ENCODE measurements at places on chromosomes 2 and 18.
A peak's percentile ranks its signal among the peaks of the same experiment; 100 is the strongest.

GRCh38 chr2:641164-641871 is 35.9 kb downstream of the TMEM18 start:
- DNase-seq: no peak

- DNase-seq: no peak
Observed at GRCh38 chr2:102083393-102083703, 59.2 kb upstream of the IL1R1 start.

GRCh38 chr2:170098626-170099312 is 79.2 kb upstream of the MYO3B start:
- DNase-seq: no peak

GRCh38 chr2:109423556-109424359 is 190.0 kb downstream of the SEPTIN10 start:
- DNase-seq: no peak

- DNase-seq: no peak
Observed at GRCh38 chr2:24233321-24233720, 58.5 kb downstream of the FAM228A start.

DNA sequence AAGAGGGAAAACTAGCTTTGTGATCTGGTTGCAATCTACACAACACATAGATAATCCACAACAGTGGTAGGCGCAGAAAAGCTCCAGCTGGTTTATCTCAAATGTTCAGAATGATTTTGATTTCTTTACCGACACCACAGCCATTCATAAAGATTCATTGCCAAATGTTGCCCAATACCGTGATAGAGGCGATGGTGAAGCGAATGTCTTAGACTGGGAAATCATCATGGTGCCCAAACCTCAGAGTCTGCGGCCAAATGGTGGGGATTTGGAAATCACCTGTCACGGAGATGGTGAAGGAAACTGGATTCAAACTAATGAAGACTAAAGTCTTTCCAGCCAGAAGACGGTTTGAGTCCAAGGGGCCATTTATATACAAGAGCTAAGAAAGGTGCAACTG is 48.5 kb upstream of the CCDC150 start:
- DNase-seq: no peak

- no peak for DNase-seq
Observed at GRCh38 chr2:238946318-238947242, 98.7 kb downstream of the TWIST2 start.

DNA sequence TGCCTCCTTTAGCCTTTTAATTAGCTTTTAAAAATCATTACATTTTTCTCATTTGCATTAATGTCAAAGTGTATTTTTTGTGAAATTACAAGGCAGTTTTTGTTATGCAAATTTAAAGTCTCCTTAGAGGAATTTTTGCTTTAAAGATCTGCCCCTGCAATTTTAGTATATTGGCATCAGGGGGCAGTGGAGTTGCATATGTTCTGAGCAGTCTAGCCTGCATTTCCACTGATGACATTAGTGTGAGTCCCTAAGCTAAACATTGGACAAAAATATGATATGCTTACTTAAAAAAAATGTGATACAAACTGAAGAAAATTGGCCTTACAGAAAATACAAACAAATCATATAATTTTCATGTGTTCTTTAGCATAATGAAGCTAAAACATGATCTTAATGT is 426.5 kb downstream of the SLC4A3 start:
- DNase-seq: no peak

DNA sequence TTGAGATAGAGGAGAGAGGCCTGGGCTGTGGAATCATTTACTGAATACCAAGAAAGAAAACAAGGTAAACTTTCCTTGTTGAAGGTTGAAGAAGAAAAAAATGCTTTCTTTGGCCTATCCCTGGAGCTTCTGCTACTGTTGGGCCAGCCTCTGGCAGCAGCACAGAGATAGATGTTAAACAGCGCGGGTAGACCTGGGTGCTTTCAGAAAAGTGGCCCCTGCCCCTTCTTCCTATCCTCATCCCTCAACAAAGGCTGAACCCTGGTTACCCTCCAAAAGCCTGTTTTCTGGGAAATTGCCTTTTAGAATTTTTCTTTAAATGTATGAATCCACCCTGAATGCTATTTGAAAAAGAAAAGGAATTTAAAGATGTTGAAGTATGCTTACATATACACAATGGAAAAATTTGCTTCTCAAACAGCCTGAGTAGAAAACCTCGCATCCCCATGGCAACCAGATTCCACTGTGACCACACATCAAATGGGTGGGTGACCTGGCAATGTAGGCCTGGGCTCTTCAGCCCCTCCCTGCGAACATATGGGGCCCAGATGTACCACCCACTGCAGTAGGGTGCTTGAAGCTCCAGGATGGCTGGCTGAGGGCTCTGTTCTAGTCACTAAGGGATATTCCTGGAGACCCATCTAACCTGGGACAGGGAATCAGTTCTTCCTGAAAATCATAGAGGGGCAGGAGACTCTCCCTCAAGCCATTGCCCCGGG is 23.4 kb upstream of the CHRNA1 start:
- DNase-seq: peak; percentile 38

GRCh38 chr2:228602288-228602687 is 420.8 kb upstream of the SPHKAP start:
- no peak for DNase-seq

DNA sequence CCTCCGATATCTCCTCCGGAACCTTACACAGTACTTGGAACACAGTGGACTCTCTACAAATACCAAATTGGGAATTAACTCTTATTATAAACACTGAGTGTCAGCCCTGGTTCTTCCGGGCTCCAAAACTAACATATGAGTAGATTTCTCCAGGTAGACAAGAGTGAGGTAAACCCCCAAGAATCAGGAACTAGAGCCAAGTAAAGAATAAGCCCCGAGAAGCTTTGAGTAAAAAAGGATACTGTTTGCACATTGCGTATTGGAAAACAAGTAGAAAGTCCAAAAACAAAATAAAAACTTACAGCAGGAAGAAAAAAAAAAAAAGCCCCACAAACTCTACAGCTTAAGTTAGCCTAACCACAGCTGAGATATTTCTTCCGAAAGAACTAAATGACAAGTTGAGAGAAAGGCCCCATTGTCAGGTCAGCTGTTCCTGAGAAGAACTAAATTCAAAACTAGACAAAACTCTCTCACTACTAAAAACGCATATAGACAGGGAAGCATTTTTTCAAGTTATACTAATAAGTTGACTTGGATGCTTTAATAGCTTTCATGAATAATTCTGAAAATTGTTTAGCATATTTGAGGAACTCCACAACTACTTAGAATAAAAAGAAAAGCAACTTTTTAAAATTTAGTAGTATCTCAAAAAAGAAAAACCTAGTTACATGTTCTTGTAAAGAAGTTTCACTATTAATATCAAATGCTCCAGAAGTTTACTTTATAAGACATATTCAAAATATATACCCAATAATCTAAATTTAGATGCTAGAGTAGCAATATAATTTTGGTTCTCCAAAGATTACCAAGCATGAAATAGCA is 4.3 kb upstream of the HAAO start:
- no peak for DNase-seq

GRCh38 chr18:48589797-48590519 is 51.1 kb downstream of the CTIF start:
- DNase-seq: no peak

DNA sequence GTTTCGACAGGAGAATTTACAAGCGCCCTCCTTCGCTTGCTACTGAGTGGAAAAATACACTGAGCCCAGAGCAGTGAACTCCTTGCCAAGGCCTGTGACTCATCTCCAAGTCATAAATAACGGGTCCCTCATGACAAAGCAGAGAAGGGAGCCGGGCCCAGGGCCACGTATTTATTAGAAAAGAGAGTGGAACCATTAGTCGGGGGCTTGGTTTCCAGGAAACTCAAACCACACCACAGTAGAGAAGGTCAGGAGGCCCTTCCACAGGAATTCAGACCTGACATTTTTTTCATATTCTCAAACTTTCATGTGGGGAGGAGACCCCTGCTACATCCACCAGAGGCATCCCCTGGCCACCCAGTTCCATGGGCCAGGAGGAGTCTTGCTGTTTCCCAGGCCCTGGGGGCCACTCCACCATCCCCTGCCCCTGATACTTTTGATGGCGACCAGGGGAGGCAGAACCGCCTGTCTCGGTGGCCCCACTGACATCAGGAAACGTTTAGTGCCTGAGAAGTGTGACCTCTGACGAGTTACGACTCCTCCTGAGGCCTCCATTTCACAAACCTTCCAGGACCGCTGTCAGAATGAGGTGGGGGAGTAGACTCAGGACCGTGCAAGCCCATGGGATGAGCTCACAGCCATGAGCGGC is 289.7 kb downstream of the DYSF start:
- DNase-seq: no peak

DNA sequence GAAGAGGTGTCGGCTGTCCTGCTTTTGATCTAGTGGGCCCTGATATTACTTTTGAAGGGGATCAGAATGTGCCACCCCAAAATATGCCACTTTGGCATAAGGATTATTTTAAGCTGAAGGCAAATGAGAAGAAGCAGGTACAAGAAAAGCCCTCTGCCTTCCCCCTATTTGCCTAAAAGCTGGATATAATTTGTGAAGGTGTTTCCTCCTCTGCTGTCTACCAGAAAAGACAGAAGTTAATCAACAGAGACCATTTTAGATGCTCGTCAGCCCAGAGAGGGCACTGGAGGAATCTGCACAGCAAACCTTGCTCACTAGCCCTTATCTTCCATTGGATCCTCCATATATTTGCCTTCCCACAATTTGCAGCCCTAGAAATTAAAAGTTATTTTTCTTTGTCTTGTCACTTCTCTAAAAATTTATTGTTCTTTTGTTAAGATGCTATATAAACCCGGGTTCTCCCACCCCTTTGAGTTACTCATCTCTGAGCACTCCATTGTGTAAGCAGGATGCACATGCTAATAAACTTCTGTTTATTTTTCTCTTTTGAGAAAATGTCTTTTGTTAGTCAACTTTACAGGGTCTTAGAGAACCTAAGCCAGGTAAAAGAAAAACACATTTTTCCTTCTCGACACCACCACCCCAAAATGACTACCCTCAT is 163.2 kb upstream of the SLC1A4 start:
- no peak for DNase-seq

GRCh38 chr2:174765576-174765975 is 1.3 kb upstream of the CHRNA1 start:
- DNase-seq: no peak

DNA sequence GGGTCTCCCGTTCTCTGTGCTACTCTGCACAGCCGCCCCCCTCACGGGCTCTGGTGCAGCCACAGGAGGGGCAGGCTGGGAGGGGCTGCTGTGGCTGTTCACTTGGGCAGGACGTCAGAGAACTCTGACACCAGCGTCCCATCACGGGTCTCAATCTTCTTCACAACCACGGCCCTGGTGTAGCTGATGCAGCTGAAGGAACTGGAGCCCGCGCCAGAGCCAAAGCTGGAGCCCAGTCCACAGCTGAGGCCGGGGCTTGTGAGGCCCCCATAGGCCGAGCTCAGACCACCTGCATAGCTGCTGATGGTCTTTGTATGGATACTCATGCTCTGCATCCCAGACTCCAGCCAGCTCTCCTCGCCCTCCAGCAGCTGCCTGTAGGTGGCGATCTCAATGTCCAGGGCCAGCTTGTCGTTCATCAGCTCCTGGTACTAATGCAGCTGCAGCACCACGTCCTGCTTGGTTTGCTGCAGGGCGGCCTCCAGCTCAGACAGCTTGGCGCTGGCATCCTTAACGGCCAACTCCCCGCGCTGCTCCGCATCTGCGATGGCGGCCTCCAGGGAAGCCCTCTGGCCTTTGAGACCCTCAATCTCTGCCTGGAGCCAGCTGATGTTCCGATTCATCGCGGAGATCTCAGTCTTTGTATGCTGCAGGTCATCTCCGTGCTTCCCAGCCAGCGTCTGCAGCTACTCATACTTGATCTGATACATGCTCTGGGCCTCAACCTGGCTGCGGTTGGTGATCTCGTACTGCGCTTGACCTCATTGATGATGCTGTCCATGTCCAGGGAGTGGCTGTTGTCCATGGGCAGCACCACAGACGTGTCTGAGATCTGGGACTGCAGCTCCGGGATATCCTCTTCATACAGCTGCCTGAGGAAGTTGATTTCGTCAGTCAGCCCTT is 7.4 kb upstream of the DUSP19 start:
- no peak for DNase-seq

GRCh38 chr2:137677466-137677865 is 286.8 kb upstream of the HNMT start:
- DNase-seq: no peak

GRCh38 chr2:85753525-85754312 is at the start of gene ATOH8:
Gene ATOH8, plus strand, starts transcription at chr2:85753991. Its CDS starts 199 bp downstream, at chr2:85754190.
- no peak for DNase-seq

- DNase-seq: no peak
Observed at GRCh38 chr2:16314001-16314400, 351.6 kb downstream of the CYRIA start.
